NCI-H1417 treated with DMSO at 0.1 percent for 48 hours (cell line): ENCODE measurements at places on chromosomes 16 and 17.
A peak's percentile ranks its signal among the peaks of the same experiment; 100 is the strongest.

DNA sequence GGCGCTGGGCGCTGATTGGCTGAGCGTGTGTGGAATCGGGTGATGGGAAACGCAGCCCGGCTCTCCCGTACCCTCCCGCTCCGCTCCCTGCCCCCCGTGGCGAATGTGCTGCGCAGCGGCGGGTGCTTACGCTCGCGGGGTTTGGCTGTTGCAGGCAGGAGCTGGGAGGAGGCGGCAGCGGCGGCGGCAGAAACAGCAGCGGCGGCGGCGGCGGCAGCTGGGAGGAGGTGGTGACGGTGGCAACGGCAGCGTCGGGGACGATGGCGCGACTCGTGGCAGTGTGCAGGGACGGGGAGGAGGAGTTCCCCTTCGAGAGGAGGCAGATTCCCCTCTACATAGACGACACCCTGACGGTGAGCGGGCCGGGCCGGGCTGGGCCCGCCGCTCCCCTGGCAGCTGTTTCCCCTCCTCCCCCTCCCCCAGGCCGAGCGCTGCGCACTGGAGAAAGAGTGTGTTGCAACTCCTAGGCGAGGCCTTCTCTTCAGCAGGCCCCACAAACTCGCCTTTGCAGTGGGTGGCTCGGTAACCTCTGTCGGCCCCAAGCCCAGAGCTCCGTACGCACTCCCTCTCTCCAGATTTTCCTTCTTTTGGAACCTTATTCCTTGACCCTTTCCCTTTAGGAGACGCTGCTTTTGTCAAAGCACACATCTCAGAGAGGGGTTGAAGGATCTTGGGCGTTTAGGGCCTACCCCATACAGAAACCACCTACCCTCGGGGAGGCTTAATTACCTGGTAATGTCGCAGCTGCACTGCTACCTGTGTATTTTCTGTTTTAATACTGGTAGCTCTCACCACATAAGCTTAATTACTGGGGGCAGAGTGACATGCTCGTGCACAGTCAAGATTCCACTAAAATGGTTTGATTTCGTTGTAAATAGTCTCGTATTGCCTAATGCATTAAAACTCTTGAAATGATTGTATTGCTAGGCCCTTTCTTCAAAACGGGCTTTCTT, 1.0 kb downstream of the GGNBP2 start:
- peak; percentile 80 for DNase-seq

DNA sequence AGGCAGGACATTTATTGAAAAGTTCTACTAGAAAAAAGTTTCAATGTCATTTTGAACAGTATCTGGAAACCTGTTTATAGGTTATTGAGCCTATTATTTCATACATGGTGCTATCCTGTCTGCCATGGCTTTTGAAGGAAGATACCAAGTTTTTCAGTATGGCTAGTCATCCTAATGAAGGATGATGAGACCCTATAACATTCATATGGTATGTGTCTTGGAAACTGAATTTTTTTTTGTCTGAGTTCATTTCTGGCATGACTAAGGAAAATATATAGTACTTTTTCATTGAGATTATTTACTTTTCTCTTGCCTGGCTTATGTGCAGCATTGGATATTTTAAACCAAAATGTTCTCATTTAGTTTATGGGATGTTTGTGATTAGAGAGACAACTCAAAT, 30.2 kb downstream of the CLTC start:
- DNase-seq, result no peak

DNA sequence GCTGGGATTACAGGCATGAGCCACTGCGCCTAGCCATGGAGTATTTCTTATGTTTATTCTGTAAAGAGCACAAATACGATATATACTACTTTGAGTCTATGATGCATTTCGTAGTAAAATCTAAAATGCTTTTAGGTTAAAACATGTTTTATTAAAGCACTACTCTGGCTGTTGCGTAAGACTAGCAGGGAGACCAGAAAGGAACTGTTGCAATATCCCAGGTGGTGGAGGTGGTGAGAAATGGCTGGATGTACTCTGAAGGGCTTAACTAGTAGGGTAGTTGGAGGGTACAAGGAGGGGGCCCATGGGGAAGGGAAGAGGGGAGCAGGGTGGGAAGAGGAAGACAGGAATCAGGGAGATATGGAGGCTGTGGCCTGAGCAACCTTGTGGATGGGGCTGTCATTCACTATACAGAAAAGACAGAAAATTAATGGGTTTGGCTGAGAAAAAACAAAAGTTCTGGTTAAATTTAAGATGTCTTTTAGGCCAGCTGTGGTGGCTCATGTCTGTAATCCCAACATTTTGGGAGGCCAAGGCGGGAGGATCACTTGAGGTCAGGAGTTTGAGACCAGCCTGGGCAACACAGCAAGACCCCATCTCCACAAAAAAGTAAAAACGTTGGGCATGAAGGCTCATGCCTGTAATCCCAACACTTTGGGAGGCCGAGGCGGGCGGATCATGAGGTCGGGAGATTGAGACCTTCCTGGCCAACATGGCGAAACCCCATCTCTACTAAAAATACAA, 35.8 kb downstream of the ST3GAL2 start:
- no peak for DNase-seq

- DNase-seq, result no peak
These were observed 189.7 kb downstream of the TMEM132E start for GRCh38 chr17:34769049-34769448.

DNA sequence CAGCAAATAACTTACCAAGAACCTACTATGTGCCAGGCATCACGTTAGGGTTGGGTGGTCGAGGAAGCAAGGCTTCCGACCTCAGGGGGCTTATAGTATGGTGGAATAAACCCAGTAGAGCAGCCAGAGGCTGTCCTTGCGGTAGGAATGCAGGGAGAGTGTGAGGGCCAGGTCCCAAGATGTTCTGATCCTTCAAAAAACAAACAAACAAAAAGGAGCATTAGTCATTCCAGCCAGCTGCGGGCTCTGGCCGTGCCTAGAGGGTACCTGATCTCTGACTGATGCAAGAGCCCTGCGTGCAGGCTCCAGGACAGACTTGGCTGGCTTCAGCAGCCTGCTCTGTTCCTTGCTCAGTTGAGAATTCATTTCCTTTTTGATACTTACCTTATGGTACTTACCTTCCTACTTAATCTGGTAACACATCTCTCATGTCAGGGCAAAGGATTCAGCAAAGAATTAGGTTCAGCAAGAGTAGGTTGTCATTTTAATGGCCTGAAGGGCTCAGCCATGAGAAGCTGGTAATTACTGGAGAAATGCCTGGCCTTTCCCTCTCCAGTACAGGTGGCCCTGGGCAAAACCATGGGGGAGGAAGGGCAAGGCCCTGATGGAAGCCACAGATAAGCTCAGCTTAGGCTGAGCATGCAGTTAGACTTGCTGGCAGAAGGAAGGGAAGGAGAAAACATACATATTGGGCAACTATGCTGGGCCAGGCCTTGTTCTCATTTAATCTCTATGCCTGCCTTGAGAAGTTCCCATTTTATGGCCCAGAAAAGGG, 18.4 kb downstream of the CYB5D2 start:
- no peak for DNase-seq

DNA sequence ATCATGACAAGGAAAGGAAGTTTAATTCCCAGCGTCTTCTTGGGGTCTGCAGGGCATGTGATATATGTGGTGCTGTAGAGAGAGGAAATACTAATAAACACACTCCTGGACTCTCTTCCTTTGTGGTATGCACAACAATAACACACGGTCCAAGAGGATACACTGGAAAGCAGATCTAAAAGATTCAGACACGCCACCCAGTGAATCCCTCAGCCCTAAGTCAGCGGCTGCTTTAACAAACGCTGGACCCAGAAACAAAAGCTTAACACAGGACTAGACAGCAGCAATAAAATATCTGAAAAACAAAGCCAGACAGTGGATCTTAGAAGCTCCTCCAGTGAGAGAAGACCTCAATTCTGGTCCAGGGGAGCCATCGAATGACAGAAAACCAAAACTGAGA, 13.1 kb downstream of the CFAP20 start:
- no peak for DNase-seq

- DNase-seq, result no peak
These were observed 491.6 kb downstream of the CDH13 start for GRCh38 chr16:83118365-83118764.

- no peak for DNase-seq
These were observed 27.1 kb downstream of the TMEM235 start for GRCh38 chr17:78258323-78259191.

- no peak for DNase-seq
These were observed 70.5 kb upstream of the GNG13 start for GRCh38 chr16:870856-871561.

- DNase-seq, result no peak
These were observed 24.9 kb downstream of the CCL4 start for GRCh38 chr17:36128411-36128978.

GRCh38 chr16:17331991-17332390, 138.8 kb downstream of the XYLT1 start:
- no peak for DNase-seq

- DNase-seq, result no peak
These were observed 45.7 kb upstream of the SIAH1 start for GRCh38 chr16:48430890-48431289.

DNA sequence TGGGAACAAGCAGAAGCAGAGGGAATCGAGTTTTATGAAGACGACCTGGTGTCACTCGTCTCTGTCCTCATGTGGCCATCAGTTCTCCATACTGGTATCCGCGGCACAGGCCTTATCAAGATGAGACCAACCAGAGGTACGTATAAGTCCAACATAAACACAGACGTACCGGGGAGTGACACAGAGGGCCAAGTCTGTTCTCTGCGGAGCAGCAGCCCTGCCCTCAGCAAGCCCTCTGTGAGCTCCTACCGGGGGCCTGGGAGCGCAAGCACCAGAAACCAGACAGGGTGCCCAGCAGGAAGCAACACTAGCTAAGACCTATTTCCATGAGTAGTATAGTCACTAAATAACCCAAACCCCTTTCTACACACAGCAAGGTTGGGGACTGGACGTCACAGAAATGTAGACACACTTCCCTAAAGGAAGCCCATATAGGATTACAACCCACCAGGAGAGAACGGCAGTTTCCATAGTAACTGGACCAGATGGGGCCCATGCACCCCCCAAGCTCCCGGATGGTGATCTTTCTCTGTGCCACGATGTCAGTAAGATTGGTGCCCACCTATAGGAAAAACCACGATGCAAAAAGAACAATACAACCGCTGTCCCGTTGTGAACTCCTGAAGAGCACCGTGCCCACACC, 911 bp downstream of the ARL16 start:
- DNase-seq, result no peak

DNA sequence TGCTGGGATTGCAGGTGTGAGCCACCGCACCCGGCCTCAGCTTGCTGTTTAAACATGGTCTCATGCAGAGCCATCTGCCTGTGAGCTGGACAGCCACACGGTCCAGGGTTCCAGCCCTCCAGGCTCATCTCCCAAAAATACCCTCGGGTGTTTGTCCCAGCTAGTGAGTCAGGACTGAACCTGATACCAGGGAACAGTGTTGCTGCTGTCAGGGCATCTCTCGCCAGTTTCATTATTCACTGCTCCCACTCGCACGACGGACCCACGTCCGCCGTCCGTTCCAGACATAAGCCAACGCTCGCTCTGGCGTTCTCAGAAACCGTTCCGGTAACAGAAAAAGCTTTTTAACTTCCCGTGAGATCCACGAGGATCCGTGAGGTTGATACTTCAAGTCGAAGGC, 77.6 kb downstream of the NXN start:
- no peak for DNase-seq

DNA sequence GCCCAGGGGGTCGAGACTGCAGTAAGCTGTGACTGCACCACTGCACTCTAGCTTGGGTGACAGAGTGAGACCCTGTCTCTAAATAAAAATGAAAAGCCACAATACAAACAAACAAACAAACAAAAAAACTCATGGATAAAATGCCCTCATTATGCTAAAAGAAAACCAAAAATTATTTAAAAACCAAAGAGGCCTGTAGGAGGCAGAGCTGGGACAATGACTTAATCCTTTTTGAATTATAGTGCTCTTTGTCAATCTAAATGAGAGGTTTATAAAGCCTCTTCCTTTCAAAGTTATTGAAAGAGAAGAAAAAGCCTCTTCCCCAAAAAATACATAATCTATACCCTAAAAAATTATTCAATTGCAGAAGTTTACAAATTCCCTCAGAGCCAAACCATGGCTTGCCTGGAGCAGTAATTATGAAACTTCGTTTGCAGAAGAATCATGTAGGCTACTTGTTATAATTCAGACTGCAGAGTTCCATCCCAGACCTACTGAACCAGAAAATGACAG, 18.5 kb downstream of the CRLF3 start:
- no peak for DNase-seq

GRCh38 chr16:56898847-56899246, 33.1 kb upstream of the HERPUD1 start:
- DNase-seq, result no peak

DNA sequence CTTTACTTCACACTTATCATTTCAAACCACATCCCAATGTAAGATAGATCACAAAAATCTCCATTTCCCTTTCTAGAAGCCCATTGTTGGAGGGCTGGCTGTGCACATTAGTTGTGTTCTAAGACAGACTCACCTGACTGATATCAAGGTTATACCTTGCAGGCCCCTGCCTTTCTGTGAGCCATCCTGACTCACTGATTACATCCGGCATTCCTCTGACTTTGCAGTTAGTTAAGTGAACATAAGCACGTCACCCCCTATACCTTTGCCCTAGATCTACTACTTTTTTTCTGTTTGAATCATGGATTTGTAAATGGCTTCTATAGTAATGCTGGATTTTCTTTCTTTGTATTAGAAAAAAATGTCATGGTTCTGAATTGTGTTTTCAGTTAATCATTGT, 78.3 kb downstream of the TANGO6 start:
- DNase-seq, result no peak

DNA sequence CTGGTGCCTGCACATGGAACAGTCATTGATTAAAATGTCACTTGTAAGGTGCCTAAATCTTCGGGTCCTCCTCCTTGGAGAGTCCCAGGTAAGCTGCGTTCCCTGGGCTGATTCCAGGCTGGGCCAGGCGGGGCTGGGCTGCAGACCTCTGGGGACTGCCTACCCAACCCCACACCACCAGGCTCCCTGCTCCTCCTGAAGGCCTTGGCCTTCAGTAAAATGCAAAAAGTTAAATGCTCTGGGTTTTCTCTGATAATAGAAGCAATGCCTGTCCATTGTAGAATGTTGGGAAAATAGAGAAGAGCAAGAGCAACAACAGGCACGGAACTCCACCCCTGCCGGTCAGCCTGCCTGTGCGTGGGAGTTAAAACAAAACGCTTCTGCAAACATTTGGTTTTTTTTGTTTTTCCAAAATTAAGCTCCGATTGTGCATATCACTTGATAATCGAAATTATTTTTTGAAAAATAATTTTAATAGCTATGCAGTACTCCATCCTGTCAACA, 363.9 kb downstream of the SEC14L1 start:
- no peak for DNase-seq
